Naive thymus-derived CD4-positive, alpha-beta T cell (primary cell): ENCODE measurements at places on chromosomes 6 and 20. TPM values are rescaled to one million over a fixed set of nuclear protein-coding genes. Genes with fewer than 3 reads are reported as not detected.
A peak's percentile ranks its signal among the peaks of the same experiment; 100 is the strongest.

Gene SLC12A5
- total RNA-seq: not detected

DNA sequence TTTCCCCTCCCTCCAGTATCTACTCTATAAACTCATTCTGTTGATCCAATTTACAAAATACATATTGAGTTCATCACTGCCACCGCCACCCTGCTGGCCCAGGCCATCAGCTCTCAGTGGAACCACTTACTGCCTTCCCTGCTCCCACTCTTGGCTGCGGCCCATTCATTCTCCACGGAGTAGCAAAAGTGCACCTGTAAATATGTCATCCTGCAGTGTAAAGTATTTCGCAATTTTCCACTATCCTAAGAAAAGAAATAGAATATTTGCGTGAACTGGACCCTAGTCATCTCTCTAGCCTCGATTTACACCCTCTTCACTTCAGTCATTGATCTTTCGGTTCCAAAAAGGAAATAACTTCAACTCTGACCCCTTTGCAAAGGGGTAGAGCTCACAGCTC, 258.3 kb upstream of the TFAP2D start:
- DNase-seq: no peak

Gene AVP
- not detected for total RNA-seq

- DNase-seq: no peak
Measured at GRCh38 chr6:155383913-155384312, 69.6 kb upstream of the TFB1M start.

Gene UNC93A
- total RNA-seq: not detected

DNA sequence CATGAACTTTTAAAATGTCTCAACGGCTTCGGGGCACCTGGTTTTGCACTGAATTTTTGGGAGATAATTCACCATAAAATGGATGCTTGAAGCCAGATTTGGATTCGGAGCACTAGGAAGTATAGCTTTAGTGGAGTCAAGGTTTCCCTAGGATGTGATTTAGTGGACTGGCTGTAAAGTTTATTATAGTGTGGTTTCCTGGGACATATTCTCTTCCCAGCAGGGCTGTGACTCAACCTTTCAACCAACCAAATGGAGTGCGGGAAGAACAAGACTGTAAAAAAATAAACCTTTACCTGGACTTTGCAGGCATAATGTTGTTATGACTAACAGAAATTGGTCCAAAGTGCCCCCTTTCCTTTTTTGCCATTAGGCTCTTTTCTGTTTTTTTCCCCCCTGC, 327.4 kb upstream of the MAN1A1 start:
- no peak for DNase-seq

GRCh38 chr20:19968466-19969073, 48.6 kb upstream of the NAA20 start:
- no peak for DNase-seq

- DNase-seq: no peak
Measured at GRCh38 chr20:3670511-3670910, 7.3 kb upstream of the GFRA4 start.

- DNase-seq: peak; percentile 30
Measured at GRCh38 chr20:20452254-20452676, 84.4 kb downstream of the INSM1 start.

Gene HLA-DRB5
- total RNA-seq: 1.3 TPM

DNA sequence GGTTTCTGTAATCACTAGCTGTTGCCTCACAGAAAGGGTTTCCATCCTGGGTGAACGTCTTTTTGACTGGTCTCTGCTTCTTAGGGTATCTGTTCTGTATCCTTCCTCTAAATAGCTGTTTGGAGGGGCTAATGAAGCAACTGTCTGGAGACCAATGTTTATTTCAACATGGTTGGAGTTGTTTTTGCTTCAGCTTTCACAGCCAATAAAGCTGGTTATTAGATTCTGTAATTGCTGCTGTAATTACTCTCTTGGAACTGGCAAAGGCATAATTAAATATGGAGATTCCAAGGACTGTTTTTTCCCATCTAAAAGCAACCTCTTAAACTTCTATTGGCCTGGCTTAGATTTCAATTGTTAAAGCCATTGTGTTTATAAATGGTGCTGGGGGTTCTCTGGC, 31.9 kb downstream of the CHMP4B start:
- no peak for DNase-seq

Gene ABT1
- 37.5 TPM for total RNA-seq

Gene MAP7
- total RNA-seq: 0.16 TPM

- no peak for DNase-seq
Measured at GRCh38 chr6:168783720-168784119, 342.7 kb downstream of the SMOC2 start.

Gene ENPP1
- total RNA-seq: 0.13 TPM

Gene TFAP2C
- total RNA-seq: not detected

GRCh38 chr20:35762461-35762860, 9.4 kb upstream of the PHF20 start:
- no peak for DNase-seq

Gene TGM3
- total RNA-seq: not detected in 2 replicates

DNA sequence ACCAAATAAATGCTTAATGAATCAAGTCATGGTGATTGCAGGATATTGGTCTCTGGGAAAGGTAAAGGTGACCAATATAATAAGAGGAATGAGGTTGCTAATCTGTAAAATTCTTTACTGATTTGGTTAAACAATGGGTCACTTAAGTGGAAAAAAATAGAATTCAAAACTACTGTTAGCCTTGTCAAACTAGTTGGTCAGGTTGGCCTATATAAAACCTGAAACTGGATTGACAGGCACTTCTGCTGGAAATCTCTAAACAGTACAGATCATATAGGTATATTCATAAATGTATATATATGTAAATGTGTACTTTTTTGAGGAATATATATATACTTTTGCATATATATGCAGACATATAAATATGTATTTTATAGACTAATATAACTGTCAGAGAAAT, 19.7 kb downstream of the PLCB4 start:
- DNase-seq: no peak
